ENCODE measurements at places on chromosomes 5 and 9. TPM values are rescaled to one million over a fixed set of nuclear protein-coding genes. Genes with fewer than 3 reads are reported as not detected.

DNA sequence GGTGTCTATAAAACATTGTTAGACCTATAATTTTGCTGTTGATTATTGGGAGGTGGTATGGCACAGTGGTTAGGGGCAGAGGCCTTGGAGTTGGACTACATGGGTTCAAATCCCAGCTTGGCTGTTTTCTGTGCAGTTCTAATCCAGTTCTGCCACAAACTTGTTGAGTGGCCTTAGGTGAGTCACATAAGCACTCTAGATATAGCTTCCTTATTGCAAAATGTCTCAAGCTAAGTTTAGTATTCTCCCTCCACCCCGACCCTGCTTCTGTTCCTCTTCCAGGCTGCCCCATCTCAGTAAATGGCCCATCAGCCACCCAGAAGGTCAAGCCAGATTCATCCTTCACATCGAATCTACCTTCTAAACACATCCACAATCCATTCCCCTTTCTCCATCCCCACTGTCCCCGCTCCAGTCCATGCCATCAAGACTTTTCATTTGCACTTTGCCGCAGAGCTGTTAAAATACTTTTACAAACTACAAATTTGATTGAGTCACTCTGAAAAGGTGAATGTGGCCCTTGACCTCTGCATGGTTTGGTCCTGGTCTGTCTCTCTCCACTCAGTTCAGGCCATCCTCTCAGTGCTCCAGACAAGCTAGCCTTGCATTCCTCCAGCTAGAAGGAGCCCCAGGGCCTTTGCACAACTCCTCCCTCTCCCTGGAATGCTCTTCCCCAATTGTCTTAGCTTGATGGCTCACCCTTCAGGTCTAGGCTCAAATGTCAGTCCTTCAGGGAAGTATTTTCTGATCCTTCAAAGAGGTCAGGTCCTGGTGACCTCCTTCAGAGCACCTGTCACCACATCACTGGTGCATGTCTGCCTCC is 10.0 kb upstream of the HDHD3 start:
- H3K4me3 ChIP-seq: no peak overlapping the region
- no peak overlapping the region for H3K27ac ChIP-seq
- no peaks in the 10 kb centered on the region for H3K4me1 ChIP-seq
- peaks cover 3% of the 10 kb centered on the region for H3K36me3 ChIP-seq

GRCh38 chr9:80928697-80929096 is 760.6 kb downstream of the TLE1 start:
- no peaks in the 10 kb centered on the region for H3K36me3 ChIP-seq
- H3K27me3 ChIP-seq: no peaks in the 10 kb centered on the region
- no peak overlapping the region for H3K27ac ChIP-seq
- DNase-seq: no peak
- H3K4me1 ChIP-seq: no peaks in the 10 kb centered on the region
- no peak overlapping the region for H3K4me3 ChIP-seq

DNA sequence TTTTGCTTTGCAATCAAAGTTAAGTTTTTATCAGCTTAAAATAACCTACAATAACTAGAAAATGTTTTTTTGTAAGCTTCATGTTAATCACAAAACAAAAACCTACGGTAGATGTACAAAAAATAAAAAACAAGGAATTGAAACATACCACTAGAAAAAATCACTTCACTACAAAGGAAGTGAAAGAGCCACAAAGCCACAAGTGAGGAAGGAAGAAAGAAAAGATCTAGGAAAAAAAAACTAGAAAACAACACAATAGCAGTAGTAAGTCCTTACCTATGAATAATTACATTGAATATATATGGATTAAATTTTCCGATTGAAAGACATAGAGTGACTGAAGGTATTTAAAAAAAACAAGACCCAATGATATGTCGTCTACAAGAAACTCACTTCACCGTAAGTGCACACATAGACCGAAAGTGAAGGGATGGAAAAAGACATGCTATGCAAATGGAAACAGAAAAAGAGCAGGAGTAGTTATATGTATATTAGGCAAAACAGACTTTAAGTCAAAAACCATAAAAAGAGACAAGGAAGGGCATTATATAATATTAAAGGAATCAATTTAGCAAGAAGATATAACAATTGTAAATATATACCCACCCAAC is 13.4 kb upstream of the ZDHHC21 start:
- H3K4me1 ChIP-seq: no peaks in the 10 kb centered on the region
- no peaks in the 10 kb centered on the region for H3K36me3 ChIP-seq
- no peak overlapping the region for H3K27ac ChIP-seq
- no peak for DNase-seq
- no peak overlapping the region for H3K4me3 ChIP-seq
- no peaks in the 10 kb centered on the region for H3K27me3 ChIP-seq

DNA sequence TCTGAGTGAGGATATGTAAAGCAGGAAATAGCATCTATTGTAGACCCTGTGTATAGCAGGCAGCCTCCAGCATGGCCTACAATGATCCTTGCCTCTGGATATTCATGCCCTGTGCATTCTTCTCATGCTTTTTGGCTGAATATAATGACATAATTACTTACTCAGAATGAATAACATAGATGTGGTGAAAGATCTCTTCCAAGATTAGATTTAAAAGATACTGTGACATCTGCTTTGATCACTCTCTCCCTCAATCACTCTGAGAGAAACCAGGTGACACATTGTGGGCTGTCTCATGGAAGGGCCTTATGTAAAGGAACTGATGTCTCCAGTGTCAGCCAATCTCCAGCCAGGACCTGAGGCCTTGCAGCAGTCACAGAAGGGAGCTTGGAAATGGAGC is 376.7 kb downstream of the DNAH5 start:
- peak; percentile 80 for DNase-seq
- no peaks in the 10 kb centered on the region for H3K27me3 ChIP-seq
- H3K4me3 ChIP-seq: peak overlapping the region; percentile 9
- H3K27ac ChIP-seq: peak overlapping the region; percentile 85
- no peaks in the 10 kb centered on the region for H3K36me3 ChIP-seq

Gene TNFSF8
- total RNA-seq: not detected

Gene ZNF483
- total RNA-seq: 0.25 TPM

Gene MRPS30
- 47.2 TPM for total RNA-seq

- H3K27ac ChIP-seq: no peak overlapping the region
- DNase-seq: no peak
- H3K4me1 ChIP-seq: no peaks in the 10 kb centered on the region
- no peaks in the 10 kb centered on the region for H3K27me3 ChIP-seq
- no peak overlapping the region for H3K4me3 ChIP-seq
- no peaks in the 10 kb centered on the region for H3K36me3 ChIP-seq
Measured at GRCh38 chr5:174078416-174078815, 32.9 kb downstream of the NSG2 start.

Gene HBEGF
- 9.5 TPM for total RNA-seq

- no peak overlapping the region for H3K4me3 ChIP-seq
- no peak for DNase-seq
- no peaks in the 10 kb centered on the region for H3K27me3 ChIP-seq
- H3K27ac ChIP-seq: no peak overlapping the region
Measured at GRCh38 chr9:78694974-78695373, 398.0 kb downstream of the PSAT1 start.

Gene CCDC152
- total RNA-seq: 0.89 TPM

Gene IL6ST
- 186 TPM for total RNA-seq

DNA sequence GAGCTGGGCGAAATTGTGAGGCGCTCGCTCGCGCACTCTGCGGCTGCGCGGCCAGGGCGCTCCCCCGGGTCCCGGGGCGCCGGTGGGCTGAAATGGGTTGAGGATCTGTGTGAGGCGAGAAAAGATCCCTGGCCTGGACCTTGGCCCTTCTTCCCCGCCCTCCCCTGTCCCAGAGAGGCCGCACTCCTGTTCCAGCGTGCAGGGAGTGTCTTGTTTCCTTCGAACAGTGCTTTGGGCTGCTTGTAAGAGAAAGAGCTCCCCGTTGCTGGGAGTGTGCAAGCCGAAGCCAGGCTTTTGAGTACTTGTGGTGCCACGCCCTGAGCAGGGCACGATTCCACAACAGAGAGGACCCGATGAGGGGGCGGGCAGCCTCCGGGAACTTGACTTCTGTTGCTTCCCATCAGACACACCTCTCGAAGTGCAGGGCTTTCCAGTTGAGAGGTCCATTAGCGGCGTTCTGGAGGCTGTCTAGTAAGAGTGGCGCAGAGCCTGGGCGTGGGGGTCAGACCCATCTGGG is 535 bp downstream of the DOLPP1 start:
- H3K4me3 ChIP-seq: peak overlapping the region; percentile 83
- H3K4me1 ChIP-seq: 0 out of 2 replicates have a peak, but pooled peaks cover 12% of the 10 kb centered on the region
- peak; percentile 55 for DNase-seq
- H3K27ac ChIP-seq: peak overlapping the region; percentile 37
- H3K36me3 ChIP-seq: no peaks in the 10 kb centered on the region

DNA sequence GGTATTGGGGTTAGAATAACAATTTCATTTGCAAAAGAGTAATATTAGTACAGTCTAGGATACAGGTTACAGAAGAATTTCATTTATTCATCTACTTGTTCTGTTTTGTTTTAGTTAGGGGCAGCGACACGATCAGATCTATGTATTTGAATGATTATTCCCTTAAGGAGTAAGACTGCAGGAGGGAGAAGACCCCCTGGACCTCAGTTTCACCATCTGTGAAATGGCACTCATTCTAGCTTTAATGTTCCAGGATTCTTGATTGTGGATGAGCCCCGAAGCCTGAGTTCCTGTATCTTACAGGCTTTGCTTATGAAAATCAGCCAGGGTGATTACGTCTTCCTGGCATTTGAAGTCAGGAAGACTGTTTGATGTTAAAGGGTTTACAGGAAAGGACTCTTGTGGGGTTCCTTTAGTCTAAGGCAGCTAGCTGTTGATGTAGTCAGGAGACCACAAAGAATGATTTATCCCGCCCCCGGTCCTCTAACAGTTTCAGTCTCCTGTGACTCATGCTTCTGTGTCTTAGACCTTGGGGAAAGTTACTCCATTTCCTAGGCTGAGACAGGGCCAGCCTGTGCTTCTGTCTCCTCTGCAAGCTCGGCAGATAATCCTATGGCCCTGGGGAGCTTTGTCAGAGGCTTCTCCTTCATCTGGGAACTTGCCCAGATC is 11.5 kb downstream of the SMIM3 start:
- H3K4me1 ChIP-seq: peaks cover 40% of the 10 kb centered on the region
- peak; percentile 100 for DNase-seq
- no peaks in the 10 kb centered on the region for H3K27me3 ChIP-seq
- peak overlapping the region; percentile 47 for H3K4me3 ChIP-seq

Gene MCTP1
- not detected for total RNA-seq

DNA sequence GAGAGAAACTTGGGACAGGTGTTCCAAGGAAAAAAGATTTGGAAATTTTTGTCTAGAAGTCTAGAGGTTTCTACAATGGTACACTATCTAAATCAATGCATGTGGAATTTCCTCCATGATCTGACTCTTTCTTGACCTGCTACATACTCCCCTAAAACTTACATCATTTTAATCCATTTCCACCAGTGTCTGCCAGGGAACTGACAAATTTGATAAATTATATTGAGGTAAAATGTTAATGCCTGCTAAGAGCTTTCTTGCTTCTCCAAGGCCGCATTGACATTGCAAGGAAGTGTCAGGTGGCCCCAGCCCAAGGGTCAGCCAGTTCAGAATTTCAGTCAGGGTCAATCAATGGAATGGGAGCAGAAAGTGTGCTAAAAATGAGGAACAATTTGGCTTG is 163.4 kb upstream of the FBXL17 start:
- H3K27me3 ChIP-seq: no peaks in the 10 kb centered on the region
- no peak overlapping the region for H3K27ac ChIP-seq
- H3K4me3 ChIP-seq: no peak overlapping the region

DNA sequence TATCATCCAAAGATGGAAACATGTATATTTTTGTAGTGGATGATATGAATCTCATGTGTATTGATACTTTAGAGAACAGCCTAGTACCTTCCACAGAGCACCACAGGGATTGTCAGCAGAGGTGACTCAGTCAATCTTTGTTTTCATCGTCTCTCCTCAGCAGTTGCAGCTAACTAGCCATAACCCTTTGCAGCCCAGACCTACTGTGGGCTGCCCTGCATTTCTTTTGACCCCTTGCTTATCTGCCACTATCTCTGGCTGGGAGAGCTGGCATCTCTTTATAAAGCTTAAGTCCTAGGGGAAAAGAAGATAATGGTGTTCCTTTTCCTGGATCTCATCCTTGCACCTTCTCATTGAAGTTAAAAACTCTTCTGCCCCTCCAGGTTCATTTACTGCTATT is 28.7 kb downstream of the HMGCR start:
- no peak for DNase-seq
- no peaks in the 10 kb centered on the region for H3K4me1 ChIP-seq
- peaks cover 5% of the 10 kb centered on the region for H3K36me3 ChIP-seq
- no peak overlapping the region for H3K4me3 ChIP-seq

Gene FCN2
- total RNA-seq: not detected

Gene FPGS
- 80.4 TPM for total RNA-seq

DNA sequence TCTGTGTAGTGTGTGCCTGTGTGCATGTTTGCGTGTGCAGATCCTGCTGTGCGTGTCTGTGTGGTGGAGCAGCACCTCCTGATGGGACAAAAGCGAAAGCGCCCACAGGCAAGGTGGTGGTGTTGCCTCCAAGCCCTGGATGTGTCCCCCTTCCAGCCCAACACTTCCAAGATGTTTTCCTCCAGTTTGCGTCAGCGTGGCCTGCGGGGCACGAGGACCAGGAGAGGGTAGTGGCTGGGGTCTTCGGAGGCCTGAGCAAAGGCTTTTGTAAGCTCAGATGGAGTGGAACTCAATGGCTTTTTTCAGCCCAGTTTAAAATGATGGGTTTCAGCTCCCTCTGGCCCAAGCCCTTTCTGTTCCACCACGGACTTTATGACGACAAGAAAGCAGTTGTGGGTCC is 209.5 kb downstream of the IRX2 start:
- no peaks in the 10 kb centered on the region for H3K27me3 ChIP-seq
- DNase-seq: no peak
- H3K4me3 ChIP-seq: no peak overlapping the region

DNA sequence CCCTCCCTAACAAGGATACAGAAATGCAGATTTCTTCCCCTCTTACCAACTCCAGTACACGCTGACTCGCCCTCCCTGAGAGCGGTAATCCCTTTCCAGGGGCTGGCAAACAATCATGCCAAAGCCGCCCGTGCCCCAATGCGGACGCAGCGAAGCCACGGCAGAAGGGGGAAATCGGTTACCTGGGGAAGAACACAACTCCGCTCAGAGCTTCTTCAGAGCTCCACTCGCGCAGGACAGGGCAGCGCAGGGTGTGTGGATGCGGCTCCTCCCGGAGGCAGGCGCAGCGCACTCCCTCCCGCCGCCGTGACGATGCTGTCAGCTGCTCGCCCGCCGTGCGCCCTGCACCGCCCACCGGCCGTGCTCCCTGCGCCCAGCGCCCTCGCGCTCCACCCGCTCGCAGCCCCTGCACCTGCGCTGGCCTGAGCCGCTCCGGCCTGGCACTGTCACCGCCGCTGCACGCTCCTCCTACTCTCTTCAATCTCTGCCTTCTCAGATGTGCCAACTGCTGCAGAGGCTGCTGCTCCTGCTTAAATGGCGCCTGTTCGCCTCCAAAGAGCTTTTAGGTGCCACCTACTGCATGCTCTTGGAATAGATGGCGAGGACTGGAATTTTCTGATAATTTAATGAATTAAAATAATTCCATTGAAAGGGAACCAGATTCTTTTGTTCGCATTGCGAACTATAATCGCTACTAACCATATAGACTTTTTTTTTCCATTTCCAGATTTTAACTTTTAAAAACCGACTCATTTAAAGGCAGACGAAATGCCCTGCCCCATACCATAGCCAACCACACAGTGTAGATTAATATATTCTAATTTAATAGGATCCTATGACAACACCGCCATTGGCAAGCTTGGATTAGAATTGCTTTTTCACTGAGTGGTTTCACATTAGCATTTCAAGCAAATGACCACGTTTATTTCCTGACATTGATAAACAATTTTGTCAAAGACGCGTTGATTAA is at the start of gene DIRAS2:
Gene DIRAS2, minus strand, starts transcription at position 255 of the 970 bp plus-strand sequence. CDS start 28,997 bp downstream, outside the sequence.
- 0 out of 2 replicates have a peak, but pooled peaks cover 7% of the 10 kb centered on the region for H3K27me3 ChIP-seq
- DNase-seq: peak; percentile 68
- H3K4me3 ChIP-seq: peak within 1 kb of the TSS; percentile 70

GRCh38 chr5:135016861-135017290 is 17.2 kb downstream of the PITX1 start:
- peaks cover 19% of the 10 kb centered on the region for H3K27me3 ChIP-seq
- no peaks in the 10 kb centered on the region for H3K4me1 ChIP-seq
- H3K4me3 ChIP-seq: no peak overlapping the region
- no peaks in the 10 kb centered on the region for H3K36me3 ChIP-seq

All from GM23248 (cell line).